Activated T-helper 2 cell treated with anti-CD3 and anti-CD28 coated beads, Interferon-gamma antibody, Interleukin-2, Interleukin-4, amounts not matched to agents 10 μg/mL and 5 μg/mL and 100 μg/mL, durations not matched to agents 14 hours and 24 hours and 36 hours (primary cell): ENCODE measurements at places on chromosomes 11 and 22. TPM values are rescaled to one million over a fixed set of nuclear protein-coding genes. Genes with fewer than 3 reads are reported as not detected.

DNA sequence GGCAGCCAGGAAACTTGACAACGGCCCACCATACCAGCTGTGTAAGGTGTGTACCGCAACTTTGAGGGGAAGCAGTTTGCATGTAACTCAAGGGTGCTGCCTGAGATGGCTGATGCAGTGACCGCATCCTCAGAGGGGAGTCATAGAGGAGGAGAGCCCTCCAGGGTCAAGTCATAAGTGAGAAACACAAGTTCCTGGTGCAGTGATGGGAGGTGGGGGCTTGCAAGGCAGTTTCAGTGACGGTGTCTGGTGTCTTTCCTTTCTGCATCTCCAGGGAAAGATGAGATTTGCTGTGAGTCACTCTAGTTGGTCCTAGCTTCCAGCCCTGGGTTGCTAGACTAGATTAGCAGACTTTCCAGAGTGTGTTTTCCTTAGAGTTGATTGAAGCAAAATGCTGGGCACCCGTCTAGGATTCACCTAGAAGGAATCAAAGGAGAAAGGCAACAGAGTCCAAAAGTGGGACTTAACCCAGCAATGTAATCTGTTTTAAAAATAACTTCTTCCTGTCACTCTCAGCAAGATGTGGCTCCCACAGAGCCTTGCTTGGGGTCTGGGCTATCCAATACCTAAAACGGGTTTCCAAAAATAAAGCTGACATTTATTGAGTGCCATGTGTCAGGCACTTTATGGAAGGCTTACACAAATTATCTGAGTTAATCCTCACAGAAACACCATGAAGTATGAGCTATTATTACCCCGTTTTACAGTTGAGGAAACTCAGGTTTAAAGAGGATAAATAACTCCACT is 265.4 kb upstream of the PLET1 start:
- H3K36me3 ChIP-seq: no peaks in the 10 kb centered on the region
- H3K27ac ChIP-seq: no peak overlapping the region
- no peak for DNase-seq
- H3K4me3 ChIP-seq: no peak overlapping the region
- H3K4me1 ChIP-seq: no peaks in the 10 kb centered on the region

GRCh38 chr11:130216591-130217132 is 57.1 kb downstream of the ST14 start:
- DNase-seq: peak; percentile 0
- H3K4me3 ChIP-seq: no peak overlapping the region
- H3K27me3 ChIP-seq: no peaks in the 10 kb centered on the region
- H3K27ac ChIP-seq: no peak overlapping the region
- H3K36me3 ChIP-seq: no peaks in the 10 kb centered on the region

GRCh38 chr11:126564566-126564965 is 209.1 kb downstream of the ST3GAL4 start:
- no peaks in the 10 kb centered on the region for H3K36me3 ChIP-seq
- H3K4me1 ChIP-seq: no peaks in the 10 kb centered on the region
- DNase-seq: no peak
- H3K27ac ChIP-seq: no peak overlapping the region
- no peaks in the 10 kb centered on the region for H3K27me3 ChIP-seq

GRCh38 chr11:125410091-125410490 is 86.0 kb downstream of the FEZ1 start:
- no peaks in the 10 kb centered on the region for H3K4me1 ChIP-seq
- H3K36me3 ChIP-seq: no peaks in the 10 kb centered on the region
- DNase-seq: no peak
- H3K4me3 ChIP-seq: no peak overlapping the region
- H3K27ac ChIP-seq: no peak overlapping the region

DNA sequence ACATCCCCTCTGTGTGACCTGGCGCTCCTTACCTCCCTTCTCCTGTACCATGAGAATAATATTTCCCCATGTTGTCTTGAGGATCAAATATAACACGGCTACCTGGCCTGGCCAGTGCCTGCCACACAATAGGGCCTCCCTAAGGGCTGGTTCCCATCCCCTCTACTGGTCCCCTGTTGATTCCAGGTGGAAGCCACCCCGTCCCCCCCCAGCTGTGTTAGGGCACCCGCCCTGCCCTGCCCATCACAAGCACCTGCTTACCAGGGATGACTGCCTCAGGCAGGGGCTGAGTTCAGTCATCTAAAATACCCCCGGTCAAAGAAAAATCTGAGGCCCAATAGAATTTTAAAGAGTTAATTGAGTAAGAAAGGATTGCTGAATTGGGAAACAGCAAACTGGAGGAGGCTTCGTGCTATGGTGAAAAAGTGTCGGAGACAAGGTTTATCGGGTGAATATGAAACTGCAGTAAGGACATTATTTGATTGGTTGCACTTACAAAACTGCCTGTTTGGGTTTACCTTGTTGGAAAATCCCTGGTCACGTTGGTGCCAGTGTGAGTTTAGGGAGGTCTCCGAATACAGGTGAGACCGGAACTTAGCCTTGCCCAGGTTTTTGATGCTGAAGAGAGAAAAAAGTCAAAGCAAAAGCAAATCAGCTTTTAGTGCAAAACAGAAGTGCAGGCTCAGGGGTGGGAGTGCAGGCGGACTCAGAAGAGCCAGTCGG is 5.2 kb downstream of the APOL1 start:
- H3K4me1 ChIP-seq: peaks cover 49% of the 10 kb centered on the region
- H3K27me3 ChIP-seq: no peaks in the 10 kb centered on the region
- no peak for DNase-seq

DNA sequence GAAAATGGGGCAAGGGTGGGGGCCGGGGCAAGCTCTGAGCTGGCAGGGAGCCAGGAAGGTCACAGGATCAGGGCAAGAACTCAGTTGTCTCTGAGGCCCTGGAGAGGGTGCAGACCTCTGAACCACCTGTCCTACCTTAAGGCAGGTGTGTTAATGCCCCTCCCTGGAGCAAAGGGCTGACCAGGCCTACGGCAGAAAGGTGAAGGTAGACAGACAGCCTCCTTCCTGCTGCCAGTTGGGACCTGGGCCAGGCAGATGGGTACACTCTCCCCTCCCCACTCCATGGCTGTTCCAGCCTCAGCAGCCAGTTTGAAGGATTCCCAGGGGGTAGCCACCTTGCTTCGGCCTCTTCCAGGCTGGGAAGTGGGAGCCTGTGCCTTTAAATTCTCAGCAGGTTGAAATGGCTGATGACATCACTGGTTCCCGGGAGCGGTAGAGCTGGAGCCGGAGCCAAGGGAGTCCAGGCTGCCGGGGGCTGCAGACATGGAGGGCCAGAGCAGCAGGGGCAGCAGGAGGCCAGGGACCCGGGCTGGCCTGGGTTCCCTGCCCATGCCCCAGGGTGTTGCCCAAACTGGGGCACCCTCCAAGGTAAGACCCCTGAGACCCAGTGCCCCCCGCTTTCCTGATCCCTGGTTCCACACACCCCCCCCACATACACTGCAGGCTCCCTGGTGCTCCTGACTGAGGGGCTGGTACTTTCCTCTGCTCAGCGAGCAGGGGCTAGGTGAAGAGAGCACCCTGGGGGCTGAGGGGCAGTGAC is at the start of gene INPP5J:
Gene INPP5J, plus strand, starts transcription at position 435 of the 760 bp plus-strand sequence. Its CDS starts 49 bp downstream, at position 484.
- no peak within 1 kb of the TSS for H3K4me3 ChIP-seq
- H3K36me3 ChIP-seq: no peaks in the 10 kb centered on the region
- H3K4me1 ChIP-seq: no peaks in the 10 kb centered on the region
- DNase-seq: no peak

GRCh38 chr11:69290806-69291205 is 3.1 kb upstream of the MYEOV start:
- H3K27ac ChIP-seq: no peak overlapping the region
- no peak for DNase-seq
- H3K27me3 ChIP-seq: no peaks in the 10 kb centered on the region
- peaks cover 6% of the 10 kb centered on the region for H3K4me1 ChIP-seq
- H3K4me3 ChIP-seq: no peak overlapping the region

GRCh38 chr22:43901976-43902643 is 10.3 kb upstream of the PNPLA5 start:
- no peak overlapping the region for H3K27ac ChIP-seq
- no peak overlapping the region for H3K4me3 ChIP-seq
- no peaks in the 10 kb centered on the region for H3K4me1 ChIP-seq
- DNase-seq: no peak

DNA sequence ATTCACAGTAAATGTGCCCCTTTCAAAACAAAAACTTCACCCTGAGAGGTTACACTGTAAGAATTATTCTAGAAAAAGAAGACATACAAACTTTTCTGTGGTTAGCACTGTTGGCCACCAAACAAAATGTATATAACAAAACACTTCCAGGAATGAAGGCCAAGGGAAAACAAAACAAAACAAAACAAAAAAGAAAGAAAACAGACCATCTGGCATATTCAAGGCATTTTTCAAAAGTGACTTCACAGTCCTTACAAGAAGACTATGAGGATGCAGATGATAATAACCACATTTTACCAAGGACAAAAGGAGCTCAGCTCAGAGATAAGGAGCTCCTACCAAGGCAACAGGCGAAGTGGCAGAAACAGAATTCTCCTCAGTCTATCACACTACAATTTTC is 24.9 kb downstream of the CTSC start:
- H3K27ac ChIP-seq: peak overlapping the region; percentile 17
- no peak overlapping the region for H3K4me3 ChIP-seq
- no peaks in the 10 kb centered on the region for H3K27me3 ChIP-seq
- peaks cover 22% of the 10 kb centered on the region for H3K4me1 ChIP-seq

GRCh38 chr11:126139111-126140091 is 72.0 kb downstream of the RPUSD4 start:
- H3K27me3 ChIP-seq: peaks cover 8% of the 10 kb centered on the region
- DNase-seq: no peak
- H3K36me3 ChIP-seq: no peaks in the 10 kb centered on the region
- H3K27ac ChIP-seq: no peak overlapping the region
- H3K4me3 ChIP-seq: no peak overlapping the region

DNA sequence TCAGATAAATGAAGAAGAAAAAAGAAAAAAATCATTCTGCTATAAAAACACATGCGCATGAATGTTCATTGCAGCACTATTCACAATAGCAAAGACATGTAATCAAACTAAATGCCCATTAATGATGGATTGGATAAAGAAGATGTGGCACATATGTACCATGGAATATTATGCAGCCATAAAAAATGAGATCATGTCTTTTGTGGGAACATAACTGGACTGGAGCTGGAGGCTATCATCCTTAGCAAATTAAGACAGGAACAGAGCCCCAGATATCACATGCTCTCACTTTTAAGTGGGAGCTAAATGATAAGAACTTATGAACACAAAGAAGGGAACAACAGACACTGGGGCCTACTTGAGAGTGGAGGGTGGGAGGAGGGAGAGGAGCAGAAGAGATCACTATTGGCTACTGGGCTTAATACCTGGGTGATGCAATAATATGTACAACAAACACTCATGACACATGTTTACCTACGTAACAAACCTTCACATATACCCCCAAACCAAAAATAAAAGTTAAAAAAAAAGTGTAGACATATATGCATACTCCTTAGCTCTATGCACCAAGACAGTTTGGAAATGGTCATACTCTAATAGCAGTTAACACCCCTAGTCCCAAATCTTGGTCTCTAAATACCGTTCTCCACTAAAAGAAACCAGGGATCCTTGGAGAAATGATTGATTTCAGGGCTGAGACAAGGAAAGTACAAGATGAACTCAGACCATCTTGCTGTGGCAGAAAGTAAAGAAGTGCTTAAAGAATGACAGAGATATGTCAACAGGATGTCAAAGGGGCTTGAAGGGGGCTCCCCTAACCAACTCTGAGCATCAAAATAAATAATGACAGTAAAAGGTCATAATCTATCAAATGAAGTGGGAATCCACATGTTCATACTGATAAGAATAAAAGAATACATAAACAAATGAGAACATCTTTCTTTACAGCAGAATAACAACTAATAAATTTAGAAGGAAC is 17.1 kb upstream of the DDX6 start:
- H3K36me3 ChIP-seq: no peaks in the 10 kb centered on the region
- no peak for DNase-seq
- no peak overlapping the region for H3K27ac ChIP-seq
- H3K4me1 ChIP-seq: peaks cover 3% of the 10 kb centered on the region

- DNase-seq: no peak
- no peaks in the 10 kb centered on the region for H3K4me1 ChIP-seq
- H3K4me3 ChIP-seq: no peak overlapping the region
Observed at GRCh38 chr22:46202897-46203600, 47.0 kb downstream of the CDPF1 start.

GRCh38 chr11:64344787-64345186 is 4.8 kb downstream of the CCDC88B start:
- DNase-seq: no peak
- H3K27me3 ChIP-seq: no peaks in the 10 kb centered on the region
- no peak overlapping the region for H3K27ac ChIP-seq
- peaks cover 9% of the 10 kb centered on the region for H3K4me1 ChIP-seq

DNA sequence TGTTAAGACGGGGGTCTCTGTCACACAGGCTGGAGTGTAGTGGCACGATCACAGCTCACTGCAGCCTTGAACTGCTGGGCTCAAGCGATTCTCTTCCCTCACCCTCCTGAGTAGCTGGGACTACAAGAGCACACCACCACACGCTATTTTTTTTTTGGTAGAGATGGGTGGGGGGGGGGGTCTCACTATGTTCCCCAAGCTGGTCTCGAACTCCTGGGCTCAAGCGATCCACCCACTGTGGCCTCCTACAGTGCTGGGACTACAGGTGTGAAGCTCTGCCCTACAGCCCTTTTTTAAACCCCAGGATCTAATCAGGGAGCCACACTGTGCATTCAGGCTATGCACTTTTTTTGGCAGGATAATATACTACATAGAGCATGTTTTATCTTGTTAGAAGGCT is 1.4 kb upstream of the DHCR7 start:
- H3K4me3 ChIP-seq: peak overlapping the region; percentile 95
- no peak for DNase-seq

DNA sequence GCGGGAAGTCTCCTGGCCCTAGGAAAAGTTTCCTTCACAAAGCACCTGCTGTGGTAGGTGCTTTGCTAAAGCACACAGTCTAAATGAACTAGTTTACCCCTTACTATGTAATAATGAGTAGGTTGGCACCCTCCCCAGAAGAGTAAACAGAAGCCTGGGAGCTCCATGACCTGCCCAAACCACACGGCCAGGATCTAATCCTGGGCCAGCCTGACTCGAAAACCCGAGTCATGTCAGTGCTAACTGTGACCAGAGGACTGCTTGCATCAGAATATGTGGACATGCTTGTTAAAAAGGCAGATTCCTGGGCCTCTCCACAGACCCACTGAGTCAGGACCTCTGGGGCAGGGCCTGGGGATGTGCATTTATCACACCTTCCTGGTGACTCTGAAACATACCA is 67.7 kb downstream of the PANX1 start:
- H3K36me3 ChIP-seq: no peaks in the 10 kb centered on the region
- no peak overlapping the region for H3K4me3 ChIP-seq
- no peak overlapping the region for H3K27ac ChIP-seq
- H3K27me3 ChIP-seq: no peaks in the 10 kb centered on the region
- DNase-seq: no peak

GRCh38 chr22:36471341-36471821 is 10.1 kb downstream of the TXN2 start:
- peaks cover 56% of the 10 kb centered on the region for H3K36me3 ChIP-seq
- H3K4me1 ChIP-seq: peaks cover 23% of the 10 kb centered on the region
- DNase-seq: no peak
- no peaks in the 10 kb centered on the region for H3K27me3 ChIP-seq
- H3K27ac ChIP-seq: no peak overlapping the region

TAGLN gene
- total RNA-seq: 3.1 and 3.8 TPM in 2 replicates

C11orf87 gene
- total RNA-seq: not detected in 2 replicates

SYT7 gene
- total RNA-seq: 0.09 and 0.30 TPM in 2 replicates

PNPLA5 gene
- total RNA-seq: not detected in 2 replicates

BRMS1 gene
- total RNA-seq: 45.1 and 46.0 TPM in 2 replicates
